ENCODE measurements at places on chromosomes 3 and 15.

DNA sequence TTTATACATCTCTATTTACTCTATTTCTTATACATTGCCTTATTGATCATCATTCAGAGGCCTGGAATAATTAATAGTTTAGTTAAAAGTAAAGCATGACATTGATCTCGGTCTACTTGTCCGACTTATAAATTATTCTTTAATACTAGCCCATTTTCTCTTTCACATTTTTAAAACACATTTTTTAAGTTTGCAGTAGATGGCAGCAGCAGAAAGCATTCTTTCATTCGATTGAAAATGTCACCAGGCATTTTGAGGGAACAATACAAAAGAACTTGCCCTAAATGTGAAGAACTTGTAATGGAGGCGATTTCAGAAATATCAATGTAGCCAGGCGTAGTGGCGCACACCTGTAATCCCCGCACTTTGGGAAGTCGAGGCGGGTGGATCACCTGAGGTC lies 15.5 kb upstream of the MAP3K13 start:
- no peak for DNase-seq

- DNase-seq, result no peak
These were observed 26.0 kb downstream of the FBLN2 start for GRCh38 chr3:13574798-13575451.

- no peak for DNase-seq
These were observed 88.6 kb upstream of the ZNF385D start for GRCh38 chr3:21839592-21839991.

- no peak for DNase-seq
These were observed 1.9 kb downstream of the PIGZ start for GRCh38 chr3:196966526-196967401.

- no peak for DNase-seq
These were observed 42.9 kb downstream of the CHDH start for GRCh38 chr3:53803124-53803815.

DNA sequence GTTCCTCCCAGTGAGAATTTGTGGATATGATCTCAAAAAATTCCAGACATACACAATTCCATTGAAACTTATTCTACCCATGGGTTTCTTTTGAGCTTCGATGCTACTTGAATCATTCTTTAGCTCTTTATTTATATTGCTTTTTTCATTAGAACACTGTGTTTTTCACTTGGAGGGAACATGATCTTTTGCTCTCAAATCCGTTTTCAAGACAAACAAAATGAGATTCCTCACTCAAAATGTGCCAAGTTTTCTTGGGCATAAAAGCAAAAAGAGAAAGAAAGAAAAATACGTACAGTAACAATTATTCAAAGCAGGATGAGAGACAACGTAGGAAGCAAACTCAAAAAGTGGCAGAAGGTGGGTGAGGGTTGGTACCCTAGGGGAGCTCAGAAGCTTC lies 118.8 kb upstream of the PDZRN3 start:
- no peak for DNase-seq

- no peak for DNase-seq
These were observed 144.2 kb upstream of the ABHD17C start for GRCh38 chr15:80550908-80551260.

GRCh38 chr3:189389346-189389745 lies 217.6 kb downstream of the TPRG1 start:
- DNase-seq, result no peak

- DNase-seq, result no peak
These were observed 150.1 kb downstream of the RAB11A start for GRCh38 chr15:66019368-66019767.

DNA sequence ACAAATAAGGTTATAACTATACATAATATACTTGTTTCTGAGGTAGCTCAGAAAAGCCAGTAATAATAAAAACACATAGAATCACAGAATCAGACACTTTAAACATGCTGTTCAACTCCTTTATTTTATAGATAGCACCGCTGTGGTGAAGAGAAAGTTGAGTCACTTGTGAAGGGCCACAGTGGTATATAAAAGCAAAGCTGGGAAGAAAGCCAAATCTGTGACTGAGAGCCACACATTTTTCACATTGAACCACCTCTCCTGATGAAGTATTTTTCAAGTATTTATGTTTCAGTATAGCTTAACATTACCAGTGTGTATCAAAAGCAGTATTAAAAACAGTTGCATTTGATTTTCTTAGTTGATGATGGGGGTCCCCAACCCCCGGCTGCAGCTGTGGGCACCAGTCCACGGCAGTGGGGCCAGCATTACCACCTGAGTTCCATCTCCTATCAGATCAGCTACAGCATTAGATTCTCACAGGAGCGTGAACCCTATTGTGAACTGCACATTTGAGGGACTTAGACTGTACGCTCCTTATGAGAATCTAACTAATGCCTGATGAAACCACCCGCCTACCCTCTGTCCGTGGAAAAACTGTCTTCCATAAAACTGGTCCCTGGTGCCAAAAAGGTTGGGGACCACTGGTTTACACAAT lies 46.2 kb downstream of the TBL1XR1 start:
- no peak for DNase-seq

GRCh38 chr3:42658091-42658770 lies 4.7 kb downstream of the ZBTB47 start:
- DNase-seq, result no peak

DNA sequence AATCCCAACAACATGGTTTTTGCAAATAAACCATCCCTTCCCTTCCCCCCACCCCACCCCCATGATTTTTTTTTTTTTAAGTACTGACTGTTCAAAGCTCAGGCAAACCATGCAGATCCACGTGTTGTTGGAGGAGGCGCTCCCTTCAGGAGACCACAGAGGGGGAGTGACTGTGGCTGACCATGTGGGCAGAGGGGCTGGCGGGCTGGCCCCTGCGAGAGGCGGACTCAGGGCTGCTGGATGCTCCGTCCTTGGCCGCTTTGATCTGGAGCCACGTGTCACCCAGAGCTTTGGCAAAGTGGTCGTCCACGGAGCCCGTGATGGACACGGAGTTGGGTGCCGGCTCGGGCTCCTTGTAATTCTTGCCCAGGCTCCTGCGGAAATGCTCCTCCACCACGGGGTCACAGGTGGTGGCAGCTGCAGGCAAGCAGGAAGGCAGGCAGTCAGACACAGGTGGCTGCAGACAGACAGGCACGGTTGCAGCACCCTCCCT lies 85.3 kb downstream of the VGLL4 start:
- DNase-seq, result no peak

DNA sequence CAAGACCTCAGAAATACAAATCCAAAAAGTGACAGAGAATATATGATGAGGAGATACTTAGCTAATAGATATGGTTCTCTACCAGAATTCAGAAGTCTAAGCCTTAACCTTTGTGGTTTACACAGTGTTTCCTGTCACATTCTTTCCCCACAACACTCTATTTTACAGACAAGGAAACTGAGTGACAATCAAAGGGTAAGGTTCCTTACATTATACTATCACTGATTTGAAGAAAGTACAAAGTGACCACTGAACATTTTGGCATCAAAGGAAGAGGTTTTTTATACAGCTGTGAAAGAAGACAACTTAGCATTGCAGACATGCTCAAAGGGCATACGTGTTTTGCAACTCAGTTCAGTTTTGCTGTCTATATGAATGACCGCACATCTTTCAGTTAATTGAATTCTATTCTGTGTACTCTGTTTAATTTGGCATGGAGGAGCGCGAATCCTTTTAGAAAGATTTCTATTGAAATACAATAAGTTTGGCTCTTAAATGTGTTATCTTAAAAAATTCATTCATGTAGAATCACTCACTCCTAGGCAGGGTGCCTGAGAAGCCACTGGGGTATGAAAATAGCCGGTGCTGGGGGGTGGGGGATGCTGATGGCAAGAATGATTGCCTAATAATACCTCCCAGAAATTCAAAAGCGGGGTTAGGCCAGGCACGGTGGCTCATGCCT lies 66.5 kb upstream of the SKOR1 start:
- no peak for DNase-seq

- DNase-seq, result no peak
These were observed 10.3 kb downstream of the CTNNB1 start for GRCh38 chr3:41209646-41210045.

GRCh38 chr15:38207621-38208020 lies 45.0 kb upstream of the SPRED1 start:
- no peak for DNase-seq

DNA sequence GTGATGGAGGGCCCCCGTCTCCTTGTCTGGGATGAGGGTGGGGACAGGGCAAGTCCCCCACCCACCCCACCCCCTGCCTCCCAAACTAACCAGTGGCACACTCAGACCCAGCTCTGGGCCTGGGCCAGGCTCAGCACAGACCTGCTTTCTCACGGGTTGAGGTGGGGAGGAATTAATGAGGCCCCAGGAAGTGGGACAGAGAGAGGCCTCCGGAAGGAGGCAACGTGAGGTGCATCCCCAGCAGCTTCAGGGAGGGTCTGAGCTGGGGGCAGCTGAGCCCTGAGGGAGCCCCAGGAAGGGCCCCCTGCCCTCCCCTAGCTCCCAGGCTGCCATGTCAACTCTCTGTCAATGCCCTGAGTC lies 15.0 kb upstream of the GNAI2 start:
- no peak for DNase-seq

DNA sequence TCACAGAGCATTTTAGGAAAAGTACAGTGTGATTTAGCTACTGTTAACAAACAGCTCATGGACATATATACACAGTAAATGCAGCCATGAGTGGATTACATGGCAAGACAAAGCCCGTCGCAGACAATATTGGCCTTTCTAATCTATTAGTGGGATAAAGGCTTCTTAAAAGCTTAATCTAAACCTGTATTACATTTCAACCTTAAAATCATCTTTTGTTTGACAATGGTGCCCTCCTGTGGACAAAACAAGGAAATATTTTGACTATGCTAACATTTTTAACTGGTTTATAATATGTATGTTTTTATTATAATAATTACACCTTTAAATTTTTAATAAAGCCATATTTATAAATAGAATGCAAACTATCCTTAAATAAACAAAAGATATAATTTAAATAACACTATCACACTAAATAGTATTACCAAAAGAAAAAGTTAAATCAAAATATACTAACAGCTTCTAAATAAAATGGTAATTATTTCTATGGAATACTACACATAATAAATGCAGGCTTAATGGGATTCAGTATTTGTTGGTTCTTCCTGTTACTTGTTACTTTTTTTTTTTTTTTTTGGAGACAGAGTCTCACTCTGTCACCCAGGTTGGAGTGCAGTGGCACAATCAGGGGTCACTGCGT lies 38.6 kb downstream of the TAFA4 start:
- DNase-seq, result no peak

GRCh38 chr3:38579551-38580449 lies 69.7 kb downstream of the SCN5A start:
- DNase-seq, result no peak

DNA sequence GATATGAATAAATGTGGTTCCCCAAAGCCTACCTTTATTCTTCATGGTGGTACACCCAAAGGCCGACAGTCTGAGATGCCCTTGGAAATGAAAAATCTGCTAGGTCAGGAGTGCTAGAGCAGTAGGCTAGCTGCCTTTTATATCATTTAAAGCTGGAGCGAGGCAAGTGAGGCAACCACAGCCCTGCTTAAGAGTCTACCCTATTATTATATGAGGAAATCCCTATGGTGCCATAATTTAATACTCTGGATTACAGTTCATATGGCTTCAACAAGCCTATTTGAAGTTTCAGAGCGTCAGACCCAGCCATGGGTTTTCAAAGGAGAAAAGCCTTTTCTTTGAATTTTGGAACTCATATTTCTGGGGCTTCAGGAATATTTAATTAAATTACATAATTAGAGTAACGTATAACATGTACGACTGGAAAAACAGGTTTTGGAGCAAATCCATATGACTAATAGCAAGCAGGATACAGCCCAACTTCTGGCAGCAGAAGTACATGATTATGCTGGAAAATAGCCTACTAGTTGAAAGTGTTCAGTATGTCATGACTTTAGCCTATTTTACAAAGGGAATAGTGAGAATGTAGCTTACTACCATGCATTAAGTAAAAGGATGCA lies 18.0 kb upstream of the SLTM start:
- DNase-seq, result no peak
